ENCODE measurements at places on chromosomes 12 and 14. TPM values are rescaled to one million over a fixed set of nuclear protein-coding genes. Genes with fewer than 3 reads are reported as not detected.

DNA sequence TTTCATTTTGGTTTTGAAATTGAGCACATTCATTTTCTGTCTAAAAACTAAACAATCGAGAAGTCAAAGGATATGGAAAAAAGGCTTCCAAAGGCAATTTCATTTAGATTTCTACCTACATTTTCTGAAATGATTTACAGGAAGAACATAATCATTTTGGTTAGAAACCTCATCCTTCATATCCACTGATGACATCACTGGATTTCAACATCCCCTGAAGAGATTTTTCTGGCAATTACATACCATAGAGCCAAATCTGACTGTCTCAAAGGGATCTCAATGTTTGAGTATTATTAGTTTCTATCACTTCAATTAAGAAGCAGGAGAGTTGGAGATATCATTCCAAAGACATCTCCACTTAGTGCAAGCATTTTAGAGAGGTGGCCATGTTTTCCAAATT is 137.8 kb downstream of the TTC7B start:
- no peaks in the 10 kb centered on the region for H3K36me3 ChIP-seq
- no peaks in the 10 kb centered on the region for H3K27me3 ChIP-seq
- DNase-seq = no peak
- peak overlapping the region; percentile 10 for H3K27ac ChIP-seq
- no peak overlapping the region for H3K4me3 ChIP-seq

DNA sequence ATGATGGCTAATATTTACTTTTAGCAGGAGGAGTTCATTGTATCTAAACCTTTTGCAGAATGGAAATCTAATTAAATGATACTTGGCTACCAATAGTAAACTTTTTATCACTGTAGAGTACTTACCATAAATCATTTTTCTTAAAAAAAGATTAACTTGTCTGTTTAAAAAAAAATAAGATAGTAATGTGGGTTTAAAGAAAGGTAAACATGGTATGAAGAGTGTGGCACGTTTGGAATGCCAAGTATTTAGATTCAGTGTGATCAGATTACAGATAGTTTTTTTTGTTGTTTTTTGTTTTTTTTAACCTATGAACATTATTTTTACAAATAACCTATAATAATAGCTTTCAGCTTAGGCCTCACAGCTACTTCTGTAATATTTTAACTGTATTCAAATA is 25.8 kb downstream of the KTN1 start:
- H3K4me1 ChIP-seq = peaks cover 3% of the 10 kb centered on the region
- DNase-seq = no peak
- H3K27me3 ChIP-seq = no peaks in the 10 kb centered on the region
- H3K27ac ChIP-seq = no peak overlapping the region

GRCh38 chr14:39472078-39472477 is 39.8 kb upstream of the FBXO33 start:
- no peaks in the 10 kb centered on the region for H3K4me1 ChIP-seq
- no peak overlapping the region for H3K4me3 ChIP-seq
- H3K36me3 ChIP-seq = no peaks in the 10 kb centered on the region
- H3K27me3 ChIP-seq = no peaks in the 10 kb centered on the region
- H3K27ac ChIP-seq = no peak overlapping the region

DNA sequence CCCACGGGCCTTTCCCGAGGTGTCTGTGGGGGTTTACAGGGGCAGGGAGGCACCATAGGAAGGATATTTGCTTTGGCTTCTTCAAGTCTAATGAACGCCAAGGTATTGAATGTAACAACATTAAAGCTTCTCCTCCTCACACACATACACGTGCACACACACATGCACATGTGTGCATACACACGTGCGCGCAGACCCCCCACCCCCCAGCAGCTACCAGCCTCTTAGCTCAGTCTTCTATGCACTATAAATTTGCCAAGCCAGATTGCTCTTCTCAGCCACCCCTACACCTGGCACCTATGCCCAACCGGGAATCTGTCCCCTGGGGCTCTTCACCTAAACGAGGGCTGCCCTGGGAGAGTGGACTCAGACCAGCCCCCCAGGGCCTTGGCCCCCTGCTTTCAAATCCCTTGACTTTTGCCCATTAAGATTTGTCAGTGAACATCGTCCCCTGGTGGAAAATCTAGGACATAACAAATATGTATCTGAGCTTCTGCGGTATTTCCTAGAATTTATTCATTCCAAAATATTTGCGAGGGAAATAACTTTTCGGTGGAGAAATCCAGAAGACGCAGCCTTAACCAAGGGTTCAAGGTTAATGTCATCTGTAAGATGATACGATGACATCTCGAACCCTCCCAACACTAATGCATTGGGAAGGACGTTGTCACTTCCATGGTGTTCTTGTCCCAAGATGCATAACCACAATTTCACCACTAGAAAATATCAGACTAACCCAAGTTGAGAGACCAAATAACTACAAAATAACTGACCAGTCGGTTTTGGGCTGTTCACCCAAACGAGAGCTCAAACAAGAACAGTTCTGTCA is 330.4 kb downstream of the MED13L start:
- H3K27ac ChIP-seq = no peak overlapping the region
- no peak for DNase-seq
- H3K36me3 ChIP-seq = no peaks in the 10 kb centered on the region
- H3K4me1 ChIP-seq = no peaks in the 10 kb centered on the region

DNA sequence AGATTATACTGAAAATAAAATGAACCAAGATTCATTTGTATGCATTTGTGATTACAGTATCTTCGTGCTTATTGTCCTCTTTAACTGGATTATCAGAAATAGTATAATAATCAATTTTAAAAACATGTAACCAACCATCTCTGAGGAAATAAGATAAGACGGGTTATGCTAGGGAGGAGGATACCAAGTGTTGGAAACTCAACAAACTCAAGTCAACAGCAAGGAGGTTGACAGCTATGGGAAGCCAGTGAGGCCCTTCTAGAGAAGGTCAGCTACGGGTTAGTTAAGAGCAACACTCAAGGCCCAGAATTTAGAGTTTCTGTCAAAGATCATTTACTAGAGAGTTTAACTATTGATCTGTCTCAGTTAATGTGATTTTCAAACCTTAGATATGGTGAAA is 137.2 kb downstream of the PDZRN4 start:
- H3K36me3 ChIP-seq = no peaks in the 10 kb centered on the region
- H3K4me1 ChIP-seq = no peaks in the 10 kb centered on the region
- no peak for DNase-seq
- no peak overlapping the region for H3K4me3 ChIP-seq
- H3K27ac ChIP-seq = no peak overlapping the region

DNA sequence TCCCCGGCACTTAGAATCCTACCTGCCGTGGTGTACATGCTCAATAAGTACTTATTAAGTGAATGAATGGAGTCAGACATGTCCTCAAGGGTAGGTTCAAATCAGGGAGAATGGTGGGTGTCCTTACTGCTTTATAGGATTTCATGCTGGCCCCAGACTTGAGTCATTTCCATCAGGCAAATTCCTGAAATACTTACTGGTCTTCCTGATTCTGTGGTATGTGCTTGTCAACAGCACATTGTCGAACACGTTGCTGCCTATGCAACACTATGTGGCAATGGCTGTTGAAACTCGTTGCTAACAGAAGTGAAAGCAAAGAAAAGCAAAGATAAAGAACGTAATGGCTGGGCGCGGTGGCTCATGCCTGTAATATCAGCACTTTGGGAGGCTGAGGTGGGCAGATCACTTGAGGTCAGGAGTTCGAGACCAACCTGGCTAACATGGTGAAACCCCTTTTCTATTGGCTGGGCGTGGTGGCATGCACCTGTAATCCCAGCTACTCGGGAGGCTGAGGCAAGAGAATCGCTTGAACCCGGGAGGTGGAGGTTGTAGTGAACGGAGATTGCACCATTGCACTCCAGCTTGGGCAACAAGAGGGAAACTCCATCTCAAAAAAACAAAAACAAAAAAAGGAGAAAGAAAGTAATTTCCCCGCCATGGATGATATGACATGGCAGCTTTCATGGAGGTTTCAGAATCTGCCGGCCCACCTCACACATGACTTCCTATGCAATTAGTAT is 214.9 kb downstream of the ZFP36L1 start:
- no peaks in the 10 kb centered on the region for H3K4me1 ChIP-seq
- no peaks in the 10 kb centered on the region for H3K36me3 ChIP-seq
- no peaks in the 10 kb centered on the region for H3K27me3 ChIP-seq
- H3K27ac ChIP-seq = no peak overlapping the region
- no peak overlapping the region for H3K4me3 ChIP-seq

DNA sequence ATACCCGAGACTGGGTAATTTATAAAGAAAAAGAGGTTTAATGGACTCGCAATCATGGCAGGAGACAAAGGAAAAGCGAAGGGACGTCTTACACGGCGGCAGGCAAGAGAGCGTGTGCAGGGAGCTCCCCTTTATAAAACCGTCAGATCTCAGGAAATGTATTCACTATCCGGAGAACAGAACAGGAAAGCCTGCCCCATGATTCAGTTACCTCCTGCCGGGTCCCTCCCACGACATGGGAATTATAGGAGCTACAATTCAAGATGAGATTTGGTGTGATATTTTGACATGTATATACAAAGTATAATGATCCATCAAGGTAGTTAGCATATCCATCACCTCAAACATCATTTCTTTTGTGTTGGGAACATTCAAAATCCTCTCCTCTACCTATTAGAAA is 2.3 kb upstream of the CDCA4 start:
- H3K36me3 ChIP-seq = peaks cover 28% of the 10 kb centered on the region
- H3K27me3 ChIP-seq = no peaks in the 10 kb centered on the region
- peaks cover 56% of the 10 kb centered on the region for H3K4me1 ChIP-seq
- peak overlapping the region; percentile 16 for H3K4me3 ChIP-seq
- DNase-seq = no peak

- H3K27ac ChIP-seq = no peak overlapping the region
- H3K4me3 ChIP-seq = no peak overlapping the region
- no peak for DNase-seq
- H3K36me3 ChIP-seq = no peaks in the 10 kb centered on the region
- no peaks in the 10 kb centered on the region for H3K27me3 ChIP-seq
- H3K4me1 ChIP-seq = peaks cover 10% of the 10 kb centered on the region
Observed at GRCh38 chr12:1801303-1801975, 18.9 kb upstream of the LRTM2 start.

DNA sequence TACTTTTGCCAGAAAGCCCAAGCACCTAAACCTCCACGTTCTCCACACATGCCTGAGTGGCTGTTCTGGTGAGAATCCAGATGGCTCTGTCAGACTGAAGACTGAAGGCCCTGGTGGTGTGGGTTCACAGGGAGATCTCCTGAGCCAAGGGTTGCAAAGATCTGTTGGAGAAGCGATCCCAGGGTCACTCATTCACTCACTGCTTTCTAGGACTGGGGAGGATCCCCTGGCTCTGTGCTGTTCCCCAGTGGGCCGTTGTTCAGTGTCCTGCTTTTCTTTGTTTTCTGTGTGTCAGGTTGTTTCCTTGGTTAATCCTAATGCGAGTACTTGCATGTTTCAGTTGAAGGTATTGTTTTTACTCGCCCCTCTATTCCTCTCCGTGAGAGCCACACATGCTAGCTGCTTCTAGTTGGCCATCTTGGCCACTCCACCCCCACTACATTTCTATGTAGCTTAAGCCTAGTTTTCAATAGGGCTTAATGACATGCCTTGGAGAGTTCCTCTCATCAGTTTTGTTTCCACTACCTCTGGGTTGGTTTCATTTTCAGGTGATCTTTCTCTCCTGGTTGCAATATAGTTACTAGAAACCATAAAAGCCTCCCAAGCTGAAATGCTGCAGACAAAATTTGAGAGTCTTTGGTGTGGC is 144.5 kb upstream of the SLC38A2 start:
- DNase-seq = peak; percentile 48
- H3K4me3 ChIP-seq = peak overlapping the region; percentile 24
- peak overlapping the region; percentile 91 for H3K27ac ChIP-seq
- H3K36me3 ChIP-seq = peaks cover 50% of the 10 kb centered on the region

DNA sequence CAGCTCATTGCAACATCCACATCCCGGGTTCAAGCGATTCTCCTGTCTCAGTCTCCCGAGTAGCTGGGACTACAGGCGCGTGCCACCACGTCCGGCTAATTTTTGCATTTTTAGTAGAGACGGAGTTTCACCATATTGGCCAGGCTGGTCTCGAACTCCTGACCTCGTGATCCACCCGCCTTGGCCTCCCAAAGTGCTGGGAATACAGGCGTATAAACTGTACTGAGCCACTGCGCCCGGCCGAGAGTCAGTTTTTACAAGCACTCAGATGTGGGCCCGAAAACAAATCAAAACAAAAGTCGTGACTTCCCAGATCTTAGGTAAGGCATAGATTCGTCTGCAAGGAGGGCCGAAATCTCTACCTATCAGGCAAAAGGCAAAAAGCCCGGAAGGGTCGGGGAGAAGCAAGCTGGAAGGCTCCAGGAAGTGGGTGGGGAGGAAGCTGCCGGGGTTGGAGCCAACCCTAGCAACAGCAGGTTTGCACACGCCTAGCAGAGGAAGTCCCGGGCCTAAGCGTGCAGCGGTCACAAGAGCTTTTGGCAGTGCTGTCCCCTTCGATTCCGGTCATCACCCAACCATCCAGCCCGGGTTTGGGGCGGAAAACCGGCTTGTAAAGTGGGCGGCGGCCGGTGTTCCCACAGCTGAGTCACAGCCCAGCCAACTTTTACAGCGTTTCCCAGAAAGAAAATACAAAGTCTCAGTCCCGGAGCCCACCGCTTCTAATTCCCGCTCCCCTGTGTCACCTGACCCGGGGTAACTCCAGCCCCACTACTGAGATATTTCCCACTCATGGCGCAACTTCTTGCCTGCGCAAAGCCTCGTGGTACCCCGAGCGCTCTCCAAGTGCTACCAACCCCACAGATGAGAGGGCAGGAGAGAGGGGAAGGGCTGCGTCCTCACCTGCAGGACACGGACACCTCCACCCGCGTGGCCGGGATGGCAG is 583 bp downstream of the CPNE8 start:
- H3K4me3 ChIP-seq = peak overlapping the region; percentile 78
- H3K27ac ChIP-seq = peak overlapping the region; percentile 78
- peak; percentile 51 for DNase-seq
- H3K36me3 ChIP-seq = no peaks in the 10 kb centered on the region
- H3K4me1 ChIP-seq = peaks cover 25% of the 10 kb centered on the region
- H3K27me3 ChIP-seq = peaks cover 26% of the 10 kb centered on the region

- H3K4me3 ChIP-seq = no peak overlapping the region
- H3K27me3 ChIP-seq = no peaks in the 10 kb centered on the region
- H3K27ac ChIP-seq = no peak overlapping the region
- H3K4me1 ChIP-seq = peaks cover 26% of the 10 kb centered on the region
- peak; percentile 30 for DNase-seq
- peaks cover 3% of the 10 kb centered on the region for H3K36me3 ChIP-seq
Observed at GRCh38 chr12:123050913-123051312, 70.4 kb downstream of the ARL6IP4 start.

DNA sequence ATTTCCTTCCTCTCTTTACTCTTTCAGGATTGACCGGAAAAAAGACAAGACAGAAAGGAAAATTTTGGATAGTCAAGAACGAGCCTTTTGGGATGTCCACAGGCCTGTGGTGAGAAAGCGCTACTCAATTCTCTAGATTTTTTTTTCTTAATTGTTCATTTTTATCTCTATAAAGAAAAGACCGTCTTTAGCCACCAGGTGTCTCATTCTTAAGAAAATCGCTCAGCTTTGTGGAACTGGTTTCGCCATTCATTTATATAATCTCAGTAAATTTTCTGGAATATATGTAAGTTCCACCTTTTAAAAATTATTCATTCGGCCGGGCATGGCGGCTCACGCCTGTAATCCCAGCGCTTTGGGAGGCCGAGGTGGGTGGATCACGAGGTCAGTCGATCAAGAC is 421.1 kb downstream of the DPF3 start:
- H3K27ac ChIP-seq = no peak overlapping the region
- no peak for DNase-seq
- H3K27me3 ChIP-seq = peaks cover 2% of the 10 kb centered on the region
- H3K4me3 ChIP-seq = no peak overlapping the region
- peaks cover 12% of the 10 kb centered on the region for H3K36me3 ChIP-seq
- H3K4me1 ChIP-seq = peaks cover 63% of the 10 kb centered on the region

MYH6 gene
- not detected for total RNA-seq

DIO2 gene
- not detected for total RNA-seq

SYT10 gene
- total RNA-seq = not detected

C14orf39 gene
- not detected for total RNA-seq

STAC3 gene
- total RNA-seq = 7.5 TPM

AQP6 gene
- not detected for total RNA-seq

All from activated CD8-positive, alpha-beta T cell treated with anti-CD3 and anti-CD28 coated beads, Interleukin-2, amount 10 ng/mL, durations not matched to agents 7 days and 5 days (primary cell).